ENCODE measurements at places on chromosomes 16 and 17.

DNA sequence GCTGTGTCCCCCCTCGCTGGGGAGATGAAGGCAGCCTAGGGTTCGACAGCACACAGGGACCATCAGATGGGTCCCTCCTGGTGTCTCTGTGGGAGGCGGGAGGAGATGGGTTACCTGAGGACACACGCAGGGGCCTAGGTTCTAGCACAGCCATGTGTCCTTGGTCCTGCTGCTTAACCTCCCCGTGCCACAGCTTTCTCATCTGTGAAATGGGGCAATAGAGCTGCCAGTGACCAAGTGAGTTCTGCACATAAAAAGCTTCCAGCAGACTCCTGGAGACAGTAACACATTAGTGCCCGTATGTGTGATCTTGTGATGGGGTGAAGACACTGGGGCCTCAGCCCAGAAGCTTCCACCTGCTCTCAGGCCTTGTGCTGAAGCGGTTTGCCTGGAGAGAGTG is 96.0 kb upstream of the GSE1 start:
- no peak for DNase-seq

GRCh38 chr17:48207776-48208544 is 100.4 kb downstream of the SNX11 start:
- DNase-seq: no peak

- no peak for DNase-seq
These were observed 2.5 kb upstream of the AIPL1 start for GRCh38 chr17:6437466-6437865.

GRCh38 chr16:65876056-65876408 is 490.5 kb upstream of the CDH5 start:
- DNase-seq: no peak

DNA sequence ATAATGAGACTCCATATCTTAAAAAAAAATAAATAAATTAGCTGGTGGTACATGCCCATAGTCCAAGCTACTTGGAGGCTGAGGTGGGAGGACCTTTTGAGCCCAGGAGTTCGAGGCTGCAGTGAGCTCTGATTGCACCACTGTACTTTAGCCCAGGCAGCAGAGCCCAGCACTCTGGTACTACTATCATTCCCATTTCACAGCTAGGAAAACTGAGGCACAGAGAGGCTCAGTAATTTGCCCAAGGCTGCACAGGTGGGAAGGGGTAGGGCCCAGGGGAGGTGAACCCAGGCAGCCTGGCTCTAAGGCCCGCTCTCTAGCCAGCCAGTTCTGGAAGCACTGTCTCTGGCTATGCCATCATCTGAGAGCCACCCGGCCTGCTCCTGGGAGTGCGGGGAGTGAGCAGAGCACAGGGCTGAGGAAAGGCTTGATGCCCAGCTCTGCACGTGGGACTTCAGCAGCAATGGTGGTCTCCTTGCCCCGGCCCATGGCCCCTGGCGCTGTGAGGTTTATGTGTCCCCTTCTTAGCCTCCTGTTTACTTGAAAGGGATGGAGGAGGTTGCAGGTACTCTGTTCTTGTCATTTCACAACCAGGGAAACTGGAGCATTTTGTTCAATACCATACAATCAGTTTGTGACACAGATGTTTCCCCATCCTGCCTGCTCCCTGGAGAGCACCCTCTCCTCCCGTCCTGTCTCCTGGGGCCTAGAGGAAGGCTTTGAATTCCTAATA is 222.3 kb downstream of the KATNIP start:
- no peak for DNase-seq

DNA sequence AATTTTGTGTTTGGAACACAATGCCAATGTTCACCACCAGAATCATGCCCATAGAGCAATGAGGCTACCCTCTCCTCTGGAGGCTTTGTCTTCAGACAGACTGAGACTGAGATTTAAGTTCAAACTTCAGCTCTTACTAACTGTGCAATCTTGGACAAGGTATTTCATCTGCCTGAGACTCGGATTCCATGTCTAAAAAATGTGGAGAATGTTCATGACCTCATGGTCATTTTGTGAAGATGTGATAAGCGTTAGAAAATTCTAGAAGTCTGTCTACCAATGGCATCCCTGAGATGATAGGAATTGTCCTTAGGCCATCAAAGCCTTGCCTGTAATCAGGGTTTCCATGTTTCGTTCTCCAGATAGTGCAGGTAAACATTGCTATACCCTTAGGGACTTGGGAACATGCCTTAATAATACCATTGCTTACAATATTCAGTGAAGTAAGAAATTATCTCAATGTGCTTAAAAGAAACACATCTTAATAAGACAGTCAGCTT is 388.2 kb upstream of the MAF start:
- DNase-seq: no peak

DNA sequence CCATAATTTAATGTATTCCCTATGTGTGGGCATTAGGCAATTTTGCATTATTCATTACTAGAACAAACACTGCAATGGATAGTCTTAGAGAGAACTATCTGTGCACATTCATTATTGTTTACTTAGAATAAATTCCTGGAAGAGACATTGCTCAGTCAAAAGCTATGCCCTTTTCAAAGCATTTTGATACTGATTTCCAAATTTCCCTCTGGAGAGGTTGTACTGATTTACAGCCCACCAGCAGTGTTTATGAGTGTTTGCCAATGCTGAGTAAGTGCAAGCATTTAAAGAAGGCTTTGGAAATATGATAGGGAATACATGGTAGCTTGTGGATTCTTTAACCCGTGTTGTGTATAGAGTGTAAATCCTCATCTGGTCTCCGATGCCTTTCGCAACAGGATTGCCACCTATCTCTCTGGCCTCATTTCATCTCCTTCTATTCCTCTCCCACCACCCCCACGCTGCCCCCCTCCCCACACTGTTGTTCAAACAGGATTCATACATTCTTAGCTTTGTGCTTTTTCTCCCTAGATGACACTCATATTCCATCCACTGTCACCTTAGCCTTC is 33.4 kb upstream of the MMD start:
- no peak for DNase-seq

GRCh38 chr16:69532641-69533455 is 32.9 kb upstream of the NFAT5 start:
- no peak for DNase-seq

DNA sequence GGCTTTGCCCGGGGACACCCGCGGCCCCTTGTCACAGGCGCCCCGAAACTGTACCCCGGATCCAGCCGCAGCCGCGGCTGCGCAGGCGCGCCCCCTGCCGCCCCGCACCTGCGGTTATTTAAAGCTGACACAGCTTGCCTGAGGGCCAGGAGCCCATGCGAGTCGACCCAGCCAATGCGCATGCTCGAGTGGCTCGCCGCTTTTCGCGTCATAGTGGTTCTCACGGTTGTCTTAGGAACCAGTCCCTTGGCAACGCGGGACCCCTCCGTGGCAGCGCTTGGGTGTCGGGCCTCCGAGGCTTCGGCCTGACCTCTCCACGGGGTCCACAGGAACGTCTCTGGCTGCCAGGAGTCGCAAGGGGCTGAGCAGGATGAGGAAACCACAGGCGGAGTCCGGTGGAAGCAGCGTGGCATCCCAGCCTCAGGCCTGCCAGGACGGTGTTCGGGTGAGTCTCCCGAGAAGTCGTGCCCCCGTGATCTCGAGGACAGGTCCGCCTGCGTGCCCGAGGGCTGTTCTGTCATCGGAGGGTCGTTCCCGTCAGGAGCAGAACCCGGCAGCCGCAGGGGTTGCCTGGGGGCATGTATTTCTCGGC is 716.9 kb downstream of the KCNJ18 start:
- DNase-seq: no peak

DNA sequence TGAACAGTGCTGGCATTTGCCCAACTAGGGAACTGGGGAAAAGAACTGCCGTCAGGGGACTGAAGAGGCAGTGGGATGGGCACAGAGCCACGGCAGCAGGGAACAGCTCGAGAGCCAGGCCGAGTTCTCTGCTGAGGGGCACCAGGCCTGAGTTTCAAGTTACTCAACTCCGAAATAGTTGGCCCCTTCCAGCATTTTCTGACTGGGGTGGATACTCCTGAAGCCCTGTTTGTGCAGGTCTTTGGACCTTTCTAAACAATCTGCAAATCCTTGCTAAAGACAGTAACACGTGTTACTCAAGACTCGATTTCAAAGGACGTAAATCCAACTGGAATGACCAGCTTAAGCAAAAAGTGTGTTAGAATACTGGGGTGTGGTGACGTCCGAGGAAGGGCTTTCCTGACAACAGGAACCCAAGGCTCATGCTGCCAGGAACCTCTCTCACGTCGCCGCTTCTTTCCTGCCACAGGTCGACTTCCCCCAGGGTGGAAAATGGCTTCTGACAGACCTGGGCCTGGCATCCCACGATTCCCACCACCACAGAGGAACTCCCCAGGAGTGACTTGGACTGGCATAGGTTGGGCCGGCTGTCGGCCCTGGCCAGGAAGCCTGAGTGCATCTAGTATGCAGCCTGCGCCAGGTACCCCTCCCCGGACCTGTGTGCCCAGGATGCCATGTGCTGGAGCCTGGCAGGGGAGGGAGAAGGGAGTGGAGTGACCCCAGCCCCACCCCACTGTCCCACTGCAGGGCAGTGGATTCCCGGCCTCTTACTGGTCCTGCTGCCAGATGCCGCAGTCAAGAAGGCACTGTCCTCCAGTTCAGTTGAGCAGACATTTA is 71.9 kb downstream of the N4BP1 start:
- DNase-seq: peak; percentile 77

DNA sequence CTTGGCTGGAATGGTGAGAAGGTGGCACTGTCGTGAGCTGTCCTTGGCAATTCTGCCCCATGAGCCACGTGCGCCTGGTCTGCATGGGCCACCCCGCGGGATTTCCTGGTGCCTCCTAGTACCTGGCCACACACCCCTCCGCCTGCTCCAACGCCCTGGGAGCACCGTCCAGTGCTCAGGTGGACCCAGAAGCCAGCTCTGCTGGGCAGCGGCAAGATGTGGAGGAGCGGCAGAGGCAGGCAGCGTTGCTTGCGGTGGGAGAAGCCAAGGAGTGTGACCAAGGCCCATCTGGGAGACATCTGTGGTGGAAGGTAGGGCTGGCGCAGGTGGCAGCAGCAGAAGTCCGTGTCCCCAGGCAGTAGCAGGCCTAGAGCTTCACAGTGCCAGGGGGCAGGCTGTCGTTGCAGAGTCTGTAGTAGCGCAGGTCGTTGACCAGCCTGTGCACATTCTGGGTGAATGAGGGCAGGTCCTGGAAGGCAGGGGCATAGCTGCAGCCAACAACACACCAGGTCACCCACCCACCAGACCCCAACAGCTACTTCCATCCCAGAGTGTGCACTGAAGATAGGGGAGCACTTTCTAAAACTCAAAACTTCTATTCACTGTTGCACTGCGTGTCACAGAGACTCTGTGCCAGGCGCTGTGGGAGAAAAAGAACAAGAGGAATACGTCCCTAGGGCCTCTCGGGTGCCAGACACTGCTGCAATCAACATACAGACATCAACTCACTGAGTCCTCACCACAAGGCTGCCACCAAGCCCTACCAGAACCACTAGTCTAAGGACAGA is 34.9 kb upstream of the GSG1L start:
- DNase-seq: peak; percentile 59

- no peak for DNase-seq
These were observed 389.4 kb downstream of the NPIPA8 start for GRCh38 chr16:17947165-17947564.

DNA sequence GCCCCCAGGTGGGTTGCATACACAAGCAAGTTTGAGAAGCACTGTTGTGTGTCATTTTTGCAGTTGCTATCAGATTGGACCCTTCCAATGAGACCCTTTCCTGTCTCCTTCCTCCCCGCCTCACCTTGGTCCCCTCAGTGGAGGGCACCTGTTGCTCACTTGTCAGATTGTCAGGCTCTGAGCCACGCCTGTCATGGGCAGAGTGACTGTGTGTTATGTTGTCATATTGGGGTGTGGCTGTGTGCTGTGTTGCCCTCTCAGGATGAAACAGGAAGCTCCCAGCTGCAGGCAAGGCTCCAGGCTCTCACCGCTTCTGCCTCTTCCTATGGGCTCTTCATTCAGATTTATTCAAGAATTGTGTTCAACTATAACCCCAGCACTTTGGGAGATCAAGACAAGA is 302.9 kb downstream of the CPPED1 start:
- DNase-seq: no peak

GRCh38 chr16:86740298-86740697 is 161.9 kb downstream of the FOXL1 start:
- DNase-seq: no peak

DNA sequence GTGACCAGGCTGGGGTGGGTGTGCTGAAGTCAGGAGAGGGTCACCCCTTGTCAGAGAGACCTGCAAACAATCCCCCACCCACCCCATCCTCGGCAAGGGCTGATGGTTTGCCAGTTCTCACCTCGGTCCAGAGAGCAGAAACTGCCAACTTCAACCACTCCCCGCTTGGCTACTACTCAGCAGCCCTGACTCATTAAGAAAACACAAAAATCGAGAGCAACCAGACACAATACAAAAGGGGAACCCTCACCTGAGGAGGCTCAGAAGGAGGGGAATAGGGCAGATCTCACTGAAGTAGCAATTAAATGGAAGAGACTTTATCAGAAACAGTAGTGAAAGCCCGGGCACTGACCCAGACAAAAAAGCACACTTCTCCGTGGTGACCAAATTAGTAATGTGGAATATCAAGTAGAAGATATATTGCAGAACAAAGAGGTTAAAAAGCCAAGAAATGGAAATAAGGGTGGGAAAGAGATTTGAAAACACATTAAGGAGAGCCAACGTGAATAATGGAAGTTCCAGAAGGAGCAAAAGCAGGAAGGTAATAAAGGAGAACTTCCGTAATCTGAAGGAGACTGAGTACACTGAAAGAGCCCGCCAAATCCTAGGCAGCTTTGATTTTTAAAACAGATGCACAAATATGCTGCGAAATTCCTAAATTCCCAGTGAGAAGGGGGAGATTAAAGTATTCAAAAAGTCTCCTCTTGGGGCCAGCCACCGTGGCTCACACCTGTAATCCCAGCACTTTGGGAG is 23.6 kb downstream of the CENPV start:
- no peak for DNase-seq

GRCh38 chr17:49318435-49318965 is 43.5 kb downstream of the ZNF652 start:
- DNase-seq: no peak

GRCh38 chr16:56971768-56972043 is 10.0 kb downstream of the CETP start:
- no peak for DNase-seq

GRCh38 chr17:5485270-5486205 is at the start of gene DERL2:
DERL2 (minus strand) TSS chr17:5486178; CDS start chr17:5486161, 17 bp downstream.
- no peak for DNase-seq

DNA sequence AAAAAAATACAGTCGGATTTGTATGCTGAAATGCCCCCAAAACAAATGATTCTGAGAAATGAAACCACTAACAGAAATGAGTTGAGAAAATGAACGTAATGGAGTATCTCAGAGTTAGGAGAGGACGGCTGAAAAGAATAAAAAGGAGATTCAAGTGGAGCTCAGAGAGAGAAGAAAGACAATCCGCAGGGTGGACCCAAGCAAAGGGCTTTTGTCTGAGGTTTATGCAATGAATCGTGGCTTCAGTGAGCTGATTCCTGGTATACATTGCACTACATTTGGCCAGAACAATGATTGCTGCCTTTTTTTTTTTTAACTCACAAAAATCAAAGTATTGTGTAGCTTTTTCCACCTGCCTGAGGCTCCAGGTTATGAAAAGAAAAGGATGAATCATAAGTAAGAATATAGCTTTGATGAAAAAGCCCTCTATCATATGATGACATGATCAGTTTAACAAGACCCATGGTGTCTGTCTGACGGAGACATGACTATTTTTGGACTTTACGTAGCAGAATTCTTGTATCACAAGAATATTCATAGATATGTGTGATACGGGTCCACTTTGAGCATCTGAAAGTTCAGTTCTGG is 4.4 kb upstream of the MED9 start:
- DNase-seq: no peak

- DNase-seq: no peak
These were observed 96.6 kb downstream of the SPECC1 start for GRCh38 chr17:20105539-20106280.

Data from upper lobe of right lung (tissue), 1 donor.